Small intestine (tissue), 16 donors: ENCODE measurements at places on chromosomes 7 and 10.

- no peak for DNase-seq
- H3K4me1 ChIP-seq: no peaks in the 10 kb centered on the region
- H3K36me3 ChIP-seq: no peaks in the 10 kb centered on the region
- H3K27ac ChIP-seq: no peak overlapping the region
- no peak overlapping the region for H3K4me3 ChIP-seq
These were observed 295.9 kb downstream of the GATA3 start for GRCh38 chr10:8350250-8350967.

- no peaks in the 10 kb centered on the region for H3K4me1 ChIP-seq
- no peaks in the 10 kb centered on the region for H3K27me3 ChIP-seq
- DNase-seq: no peak
- no peaks in the 10 kb centered on the region for H3K36me3 ChIP-seq
These were observed 102.1 kb upstream of the RSU1 start for GRCh38 chr10:16919121-16919982.

- H3K36me3 ChIP-seq: no peaks in the 10 kb centered on the region
- H3K27ac ChIP-seq: no peak overlapping the region
- DNase-seq: no peak
- H3K27me3 ChIP-seq: no peaks in the 10 kb centered on the region
- no peak overlapping the region for H3K4me3 ChIP-seq
These were observed 309.2 kb downstream of the GFRA1 start for GRCh38 chr10:115963848-115964247.

DNA sequence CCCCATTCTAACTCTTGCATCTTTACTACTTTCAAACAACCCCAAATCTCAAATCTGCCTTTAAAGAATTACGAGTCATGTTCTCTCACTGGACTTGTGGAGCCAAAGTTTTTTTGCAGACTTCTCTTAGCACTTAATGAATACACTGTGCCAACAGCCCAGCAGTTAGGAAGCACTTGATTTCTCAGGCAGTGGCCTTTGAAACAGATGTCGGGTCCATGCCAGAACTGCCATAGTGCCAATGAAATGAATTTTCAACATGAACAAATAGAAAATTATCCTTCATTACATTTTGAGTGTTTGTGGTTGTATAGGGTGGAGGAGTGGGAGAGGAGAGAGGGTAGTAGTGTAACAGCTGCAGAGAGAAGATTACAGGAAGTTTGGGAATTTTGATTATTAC is 5.9 kb downstream of the BORCS7 start:
- peaks cover 2% of the 10 kb centered on the region for H3K36me3 ChIP-seq
- no peak for DNase-seq
- H3K27ac ChIP-seq: no peak overlapping the region
- no peaks in the 10 kb centered on the region for H3K4me1 ChIP-seq
- H3K4me3 ChIP-seq: no peak overlapping the region

GRCh38 chr10:79088176-79088575 is 19.4 kb downstream of the ZMIZ1 start:
- no peak overlapping the region for H3K4me3 ChIP-seq
- no peaks in the 10 kb centered on the region for H3K27me3 ChIP-seq
- H3K4me1 ChIP-seq: peaks cover 31% of the 10 kb centered on the region
- no peak overlapping the region for H3K27ac ChIP-seq
- no peak for DNase-seq

DNA sequence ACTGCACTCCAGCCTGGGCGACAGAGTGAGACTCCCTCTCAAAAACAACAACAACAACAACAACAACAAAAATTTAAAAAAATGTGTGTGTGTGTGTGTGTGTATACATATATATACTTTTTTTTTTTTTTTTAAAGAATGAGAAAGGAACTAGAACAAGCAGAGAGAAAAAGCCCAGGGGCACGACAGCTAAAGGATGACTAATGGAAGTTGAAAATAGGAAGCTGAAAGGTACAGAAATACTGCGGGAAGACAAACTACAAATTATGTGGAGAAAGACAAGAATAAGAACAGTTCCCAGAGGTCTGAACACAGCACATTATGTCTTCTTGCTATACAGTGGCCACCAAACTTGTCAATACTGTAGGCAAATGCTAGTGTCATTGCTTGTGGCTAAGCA is 141.9 kb upstream of the PRSS1 start:
- H3K4me1 ChIP-seq: no peaks in the 10 kb centered on the region
- H3K27me3 ChIP-seq: no peaks in the 10 kb centered on the region
- H3K27ac ChIP-seq: no peak overlapping the region
- H3K4me3 ChIP-seq: no peak overlapping the region

GRCh38 chr7:97174303-97174702 is 56.8 kb downstream of the SDHAF3 start:
- no peak for DNase-seq
- no peak overlapping the region for H3K4me3 ChIP-seq
- H3K27me3 ChIP-seq: no peaks in the 10 kb centered on the region
- no peaks in the 10 kb centered on the region for H3K4me1 ChIP-seq
- no peaks in the 10 kb centered on the region for H3K36me3 ChIP-seq
